NCI-H1092 treated with DMSO at 0.1 percent for 48 hours (cell line): ENCODE measurements at places on chromosomes 7 and 10.

- no peak for DNase-seq
Measured at GRCh38 chr7:100783804-100784203, 43.5 kb downstream of the EPHB4 start.

GRCh38 chr10:46040004-46040403 is 6.1 kb downstream of the MSMB start:
- DNase-seq, result no peak

GRCh38 chr10:28256776-28257175 is 46.1 kb downstream of the MPP7 start:
- no peak for DNase-seq

DNA sequence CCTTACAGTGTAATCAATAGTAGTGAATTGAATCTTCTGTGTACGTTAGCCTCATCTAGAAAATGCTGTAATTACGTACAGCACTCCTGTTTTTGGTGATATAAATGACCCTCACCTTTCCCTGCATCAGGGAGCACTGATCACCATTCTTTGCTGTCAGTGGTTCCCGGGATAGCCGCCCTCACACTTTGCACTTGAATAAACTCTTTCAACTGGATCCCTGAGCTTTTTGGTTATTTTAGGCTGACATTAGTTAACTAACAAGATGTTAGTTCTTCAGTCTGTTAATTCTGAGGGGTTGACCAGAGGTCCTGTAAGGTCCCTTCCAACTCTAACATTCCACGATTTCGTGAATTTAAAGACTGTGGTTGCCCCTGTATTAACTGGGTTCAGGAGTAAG is 23.4 kb upstream of the ZC3HAV1 start:
- DNase-seq, result no peak

- no peak for DNase-seq
Measured at GRCh38 chr10:3631701-3632330, 153.2 kb downstream of the KLF6 start.

- DNase-seq, result no peak
Measured at GRCh38 chr7:111911166-111911961, 294.8 kb downstream of the DOCK4 start.

GRCh38 chr7:36295090-36295489 is 94.6 kb upstream of the ANLN start:
- DNase-seq, result no peak

- DNase-seq, result no peak
Measured at GRCh38 chr10:10745291-10745690, 272.4 kb upstream of the CELF2 start.

DNA sequence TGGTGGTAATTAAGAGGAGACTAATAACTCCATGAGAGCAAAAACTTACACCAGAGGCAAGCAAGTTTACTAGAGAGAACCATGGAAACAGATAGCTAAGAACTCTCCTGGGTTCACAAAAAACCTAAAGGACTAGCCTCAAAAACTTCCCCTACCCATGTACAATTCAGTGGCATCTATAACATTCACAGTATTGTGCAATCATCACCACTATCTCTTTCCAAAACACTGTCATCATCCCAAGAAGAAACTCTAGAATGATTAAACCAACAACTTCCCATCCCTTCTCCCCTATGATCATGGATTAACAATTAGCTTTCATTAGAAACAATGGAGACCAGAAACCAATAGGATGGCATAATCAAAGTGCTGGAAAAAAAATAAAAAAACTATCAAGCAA is 1038.3 kb downstream of the LRMDA start:
- no peak for DNase-seq

DNA sequence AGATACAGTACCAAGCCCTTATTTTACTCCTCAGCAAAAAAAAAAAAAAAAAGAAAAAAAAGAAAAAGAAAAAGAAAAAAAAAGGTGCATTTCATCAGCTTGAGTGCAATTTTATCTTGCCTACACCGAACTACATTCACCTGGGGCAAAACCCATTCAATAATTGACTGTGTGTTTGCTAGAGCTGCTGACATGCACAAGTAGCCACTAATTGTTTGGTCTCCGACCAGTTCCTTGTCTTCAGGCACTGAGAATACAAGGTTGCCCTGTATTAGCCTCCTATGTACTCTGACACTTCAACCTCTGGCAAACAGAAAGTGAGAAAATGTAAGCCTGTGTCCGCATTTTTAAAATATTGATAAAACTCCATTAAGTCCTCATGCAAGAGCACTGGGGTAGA is 1579.4 kb upstream of the LRRTM3 start:
- DNase-seq, result no peak

DNA sequence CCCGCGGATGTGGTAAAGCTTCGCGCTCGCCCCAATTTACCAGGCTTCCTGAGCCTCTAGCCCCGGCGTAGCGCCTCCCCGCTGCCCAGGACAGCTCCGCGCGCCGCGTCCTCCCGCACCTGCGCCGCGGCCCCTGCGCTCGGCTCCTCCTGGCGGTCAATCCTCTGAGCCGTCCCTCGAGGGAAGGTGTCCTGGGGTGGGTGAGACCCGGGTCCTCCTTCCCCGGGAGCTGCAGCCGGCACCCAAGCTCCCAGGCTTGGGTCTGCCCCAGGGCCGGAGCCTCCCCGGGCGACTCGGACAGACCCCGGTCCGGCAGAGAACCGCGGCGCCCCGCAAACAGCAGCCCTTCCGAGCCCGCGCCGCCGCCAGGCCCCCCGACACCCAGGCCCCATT is 512 bp downstream of the OSBPL3 start:
- DNase-seq, result peak; percentile 40

- DNase-seq, result no peak
Measured at GRCh38 chr7:41328544-41328943, 374.3 kb downstream of the INHBA start.

- no peak for DNase-seq
Measured at GRCh38 chr7:10779465-10780399, 193.9 kb upstream of the PHF14 start.

DNA sequence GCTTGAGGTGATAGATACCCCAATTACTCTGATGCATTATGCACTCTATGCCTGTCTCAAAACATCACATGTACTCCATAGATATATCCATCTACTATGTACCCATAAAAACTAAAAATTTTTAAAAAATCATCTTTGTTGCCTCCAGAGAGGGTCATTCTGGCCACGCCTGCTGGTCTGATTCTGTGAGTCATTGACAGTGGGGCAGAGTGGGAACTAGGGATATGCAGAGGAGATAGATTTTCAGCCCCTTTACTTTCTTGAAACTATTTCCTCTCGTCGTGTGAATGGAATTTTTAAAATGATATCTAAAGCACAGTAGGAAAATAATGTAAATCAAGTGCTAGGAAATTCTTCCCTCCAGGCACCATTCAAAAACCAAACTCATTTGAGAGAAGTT is 715.0 kb upstream of the NRP1 start:
- DNase-seq, result no peak

GRCh38 chr10:112189465-112189864 is 5.9 kb upstream of the GPAM start:
- no peak for DNase-seq

DNA sequence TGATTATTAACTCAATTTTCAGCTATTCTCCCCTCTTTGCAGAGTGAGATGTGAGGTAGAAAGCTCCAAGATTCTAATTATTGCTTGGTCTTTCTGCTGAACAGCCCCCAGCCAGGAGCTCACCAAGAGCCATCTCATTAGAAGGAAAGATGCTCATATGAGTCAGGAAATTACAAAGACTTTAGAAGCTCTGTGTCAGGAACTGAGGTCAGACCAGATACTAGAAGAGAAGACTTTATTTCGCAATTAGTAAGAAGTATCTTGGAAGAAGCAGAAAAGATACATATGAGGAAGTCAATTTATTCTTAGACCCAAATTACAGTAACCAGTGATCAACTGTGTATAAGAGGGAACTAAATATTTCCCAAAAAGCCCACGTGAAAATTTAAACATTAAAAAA is 626.9 kb downstream of the ZWINT start:
- DNase-seq, result no peak

GRCh38 chr10:104016661-104017060 is 49.7 kb downstream of the SLK start:
- DNase-seq, result no peak

DNA sequence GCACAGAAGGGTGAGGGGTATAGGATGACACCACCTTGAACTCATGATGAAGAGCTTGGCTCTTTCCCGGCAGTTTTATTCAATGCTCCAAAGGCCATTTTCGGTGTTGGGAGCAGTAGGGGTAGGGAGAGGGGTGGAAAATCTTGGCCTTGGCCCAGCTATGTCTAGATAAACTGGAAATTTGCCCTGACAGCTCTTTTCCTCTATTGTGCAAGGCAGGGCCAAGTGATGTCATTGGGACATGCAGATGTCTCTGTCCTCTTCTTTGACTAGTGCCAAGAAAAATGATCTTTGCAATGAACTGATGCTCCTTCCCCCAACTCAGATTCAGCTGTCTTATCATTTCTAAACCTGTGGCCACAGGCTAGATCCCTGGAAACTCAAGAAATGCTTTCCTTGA is 27.7 kb upstream of the PRKCQ start:
- DNase-seq, result no peak

DNA sequence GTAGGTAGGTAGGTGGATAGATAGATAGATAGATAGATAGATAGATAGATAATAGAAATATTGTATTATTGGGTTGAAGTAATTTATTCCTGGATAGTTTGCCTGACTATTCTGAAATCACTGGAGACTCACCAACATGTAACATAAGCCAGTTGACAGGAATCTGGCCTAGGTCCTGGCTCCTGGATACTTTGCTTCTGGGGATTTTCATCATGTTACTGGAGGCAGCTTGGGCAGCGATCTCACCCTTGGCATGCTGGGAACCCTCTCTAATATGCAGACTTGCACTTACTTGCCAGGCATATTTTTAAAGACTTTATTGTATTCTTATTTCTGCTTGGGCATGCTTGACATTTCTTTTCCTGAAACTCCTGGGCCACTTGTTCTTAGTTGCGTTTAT is 709.1 kb upstream of the FZD8 start:
- no peak for DNase-seq

DNA sequence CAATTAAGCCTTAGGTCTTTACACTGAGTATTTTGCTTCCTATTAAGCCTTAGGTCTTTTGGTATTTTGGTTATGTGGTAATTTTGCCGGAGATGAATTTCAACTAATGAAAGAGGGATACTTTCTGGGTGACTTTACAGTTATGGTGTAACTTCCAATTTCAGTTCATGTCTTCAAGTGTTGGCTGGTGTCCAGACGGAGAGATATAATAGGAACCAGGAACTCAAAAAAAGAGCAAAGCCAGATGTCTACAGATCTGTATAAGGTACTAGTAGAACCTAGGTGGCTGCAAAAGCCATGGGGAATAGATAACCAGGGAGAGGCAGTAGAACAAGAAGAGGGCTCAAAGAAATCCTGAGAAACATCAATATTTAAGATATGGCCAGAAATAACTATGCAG is 12.3 kb downstream of the ERCC6 start:
- DNase-seq, result no peak
